Activated CD4-positive, alpha-beta T cell treated with anti-CD3 and anti-CD28 coated beads for 48 hours (primary cell): ENCODE measurements at places on chromosomes 2 and 18.

DNA sequence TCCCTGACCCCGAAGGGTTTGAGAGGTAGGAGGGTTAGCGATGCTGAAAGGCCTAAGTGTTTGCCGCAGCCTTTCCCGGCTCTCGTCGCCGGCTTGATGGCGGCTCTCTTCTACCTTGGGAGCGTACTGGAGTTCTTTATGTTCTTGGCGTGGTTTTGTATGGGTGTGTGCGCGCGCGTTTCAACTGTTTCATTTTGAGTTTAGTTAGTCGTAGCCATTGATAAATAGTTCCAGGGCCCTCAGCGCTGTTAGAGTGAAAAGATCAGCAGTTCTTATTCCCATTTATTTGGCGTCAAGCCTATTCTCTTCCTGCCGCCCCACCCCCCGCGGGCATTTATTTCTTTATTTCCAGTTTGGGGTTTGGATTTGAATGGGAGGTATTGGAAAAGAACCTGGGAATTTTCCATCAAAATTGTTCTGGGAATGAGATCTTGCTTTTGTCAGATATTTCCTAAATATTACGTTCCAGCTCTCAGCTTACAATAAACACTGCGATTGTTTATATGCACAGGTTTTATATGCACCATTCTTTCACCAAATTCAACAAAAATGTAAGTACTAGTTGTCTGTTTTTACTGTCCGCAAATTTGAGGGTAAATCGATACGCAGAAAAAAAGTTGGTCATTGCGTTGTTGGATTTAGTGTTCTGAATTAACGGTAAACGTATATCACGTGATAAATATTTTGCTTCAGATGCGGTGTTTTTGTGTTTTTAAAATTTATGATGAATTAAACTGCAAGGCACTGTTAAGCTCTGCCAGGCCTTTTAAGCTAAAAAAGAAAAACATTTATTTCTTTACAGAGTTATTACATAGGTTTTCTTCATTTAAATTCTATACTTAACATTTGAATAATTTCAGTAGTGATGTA lies 954 bp downstream of the CCNT2 start:
- peak; percentile 74 for DNase-seq

GRCh38 chr2:177541258-177541991 lies 148.9 kb downstream of the AGPS start:
- no peak for DNase-seq

DNA sequence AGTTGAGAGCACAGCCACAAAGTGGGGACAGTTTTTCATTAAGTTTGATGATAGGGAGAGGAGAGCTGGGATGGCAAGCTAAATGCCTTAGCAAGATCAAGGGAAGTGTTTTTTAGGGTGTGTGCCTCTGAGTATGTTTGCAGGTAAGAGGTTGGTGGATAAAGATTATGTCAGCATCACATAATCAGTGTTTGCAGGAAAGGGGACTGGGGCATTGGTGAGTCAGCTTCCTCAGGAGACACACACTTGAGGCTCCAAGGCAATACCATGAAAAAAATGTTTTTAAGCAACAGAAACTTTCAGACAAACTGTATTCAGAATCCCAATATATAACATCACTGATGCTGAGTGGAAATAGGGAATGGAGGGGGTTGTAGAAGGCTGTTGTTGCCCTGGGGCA lies 25.4 kb upstream of the DTNB start:
- no peak for DNase-seq

- no peak for DNase-seq
Observed at GRCh38 chr2:217071416-217071815, 211.6 kb upstream of the TNP1 start.

GRCh38 chr2:29215739-29216608 lies 100.8 kb downstream of the CLIP4 start:
- DNase-seq: no peak

GRCh38 chr18:58266291-58266690 lies 222.3 kb downstream of the NEDD4L start:
- DNase-seq: no peak

GRCh38 chr2:186543561-186544131 lies 46.2 kb upstream of the ITGAV start:
- DNase-seq: no peak

DNA sequence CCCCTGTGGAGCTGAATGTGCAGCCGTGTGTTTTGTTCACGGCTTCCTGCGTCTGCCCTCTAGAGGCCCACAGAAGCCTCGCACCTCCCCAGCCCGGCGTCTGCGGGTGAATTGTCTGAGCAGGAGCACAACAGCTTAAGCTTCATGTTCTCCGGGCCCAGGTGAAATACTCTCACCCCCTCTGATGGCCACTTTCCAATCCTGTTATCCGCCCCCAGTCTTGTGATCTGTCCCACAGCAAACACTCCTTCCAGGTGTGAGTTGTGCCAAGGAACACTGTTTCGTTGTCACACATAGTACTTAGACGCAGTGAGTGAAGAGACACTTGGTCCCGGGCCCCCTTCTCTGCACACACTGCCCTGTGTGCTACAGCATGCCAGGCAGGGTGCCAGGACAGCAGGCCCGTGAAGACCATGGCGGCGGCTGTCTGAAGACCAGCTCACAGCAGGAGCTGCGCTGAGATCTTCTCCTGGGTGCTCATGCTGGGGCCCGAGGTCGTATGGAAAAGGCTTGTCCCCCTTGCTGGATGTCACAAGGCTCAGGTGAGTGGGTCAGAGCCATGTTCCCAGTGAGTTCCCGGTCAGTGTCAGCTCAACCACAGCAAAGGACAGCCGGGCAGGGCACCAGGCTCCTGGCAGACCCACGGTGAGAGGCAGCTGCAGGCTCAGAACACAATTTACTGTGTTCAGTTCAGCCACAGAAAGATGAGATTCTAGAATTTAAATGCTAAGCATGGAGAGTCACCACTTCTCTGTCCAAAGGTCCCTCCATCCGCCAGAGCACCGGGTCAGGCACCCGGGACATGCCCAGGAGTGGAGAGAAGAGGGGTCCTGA lies 6.8 kb upstream of the PXDN start:
- DNase-seq: peak; percentile 68

GRCh38 chr2:28209261-28209691 lies 183.4 kb upstream of the FOSL2 start:
- DNase-seq: no peak

- no peak for DNase-seq
Observed at GRCh38 chr18:45639408-45639807, 24.1 kb downstream of the SLC14A2 start.

GRCh38 chr2:82795446-82795845 lies 1663.6 kb downstream of the SUCLG1 start:
- DNase-seq: no peak

GRCh38 chr2:227164763-227165291 lies 403 bp downstream of the COL4A3 start:
- peak; percentile 44 for DNase-seq

DNA sequence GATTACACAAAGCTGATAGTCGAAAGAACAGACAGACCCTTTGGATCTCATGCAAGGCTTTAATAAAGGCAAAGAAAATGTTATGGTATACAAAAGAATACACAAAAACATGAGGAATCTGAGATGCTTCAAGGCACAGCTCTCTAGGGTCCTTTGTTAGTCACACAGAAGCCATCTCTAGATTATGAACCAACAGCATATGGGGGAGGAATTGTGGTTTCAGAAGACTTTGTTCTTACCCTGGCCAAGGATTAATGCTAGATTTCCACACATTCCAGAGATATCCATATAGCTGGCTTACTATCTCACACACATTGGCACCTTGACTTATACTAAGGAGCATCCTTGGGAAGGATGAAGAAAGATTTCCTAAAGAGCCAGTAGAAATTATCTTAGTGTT lies 206.1 kb downstream of the GULP1 start:
- DNase-seq: no peak

DNA sequence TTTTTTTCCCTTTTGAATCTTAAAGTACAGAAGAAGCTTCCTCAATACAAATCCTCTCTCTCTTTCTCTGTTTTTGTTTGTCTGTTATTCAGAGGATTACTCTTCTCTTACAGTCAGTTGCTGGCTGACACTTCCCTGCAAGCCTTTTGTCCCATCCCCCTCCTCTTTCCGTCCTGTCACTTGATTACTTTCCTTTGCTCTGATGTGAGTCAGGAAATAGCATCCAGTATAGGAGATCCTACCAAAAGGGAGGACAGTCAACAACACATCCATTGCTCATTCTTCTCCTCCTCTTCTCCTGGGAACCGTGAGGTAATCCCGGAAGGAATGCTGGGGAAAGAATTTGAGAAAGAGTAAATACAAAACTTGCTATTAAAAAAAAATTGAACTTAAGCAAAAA lies 79.3 kb upstream of the SCN7A start:
- DNase-seq: no peak

- DNase-seq: no peak
Observed at GRCh38 chr18:55927831-55928230, 339.8 kb upstream of the TCF4 start.

DNA sequence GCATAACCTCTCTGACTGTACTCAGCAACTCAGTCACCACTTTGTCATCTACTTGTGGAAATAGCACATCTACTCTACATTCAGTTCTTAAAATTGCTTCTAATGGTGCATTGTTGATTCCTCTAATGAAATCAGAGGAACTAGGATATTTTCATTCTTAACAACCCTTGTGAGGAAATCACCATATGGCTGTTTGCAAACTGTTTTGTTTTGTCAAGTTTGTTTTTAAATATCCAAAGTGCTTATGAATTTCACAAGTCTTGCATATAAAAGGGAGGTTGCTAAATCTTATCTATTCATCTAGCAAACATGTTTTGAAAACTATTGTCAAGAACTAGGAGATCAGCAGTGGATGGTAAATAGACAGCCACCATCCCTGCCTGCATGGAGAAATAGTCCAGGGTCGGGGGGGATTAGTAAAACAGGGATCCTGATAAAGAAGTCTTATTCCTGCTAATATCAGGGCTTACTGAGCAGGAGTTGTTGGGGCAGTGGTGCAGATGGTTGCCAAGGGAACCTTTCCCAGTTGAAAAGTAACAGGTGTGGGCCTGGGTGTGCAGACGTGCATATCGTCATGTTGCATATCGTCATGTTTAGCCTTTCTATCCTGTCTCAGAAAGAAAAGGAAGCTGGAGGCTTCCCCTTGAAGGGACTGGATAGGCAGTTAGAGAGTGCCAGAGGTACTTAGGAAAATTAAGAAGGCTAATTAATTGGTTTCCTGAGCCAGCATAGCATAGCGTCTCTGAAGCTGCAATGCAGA lies 7.5 kb upstream of the MYO3B start:
- DNase-seq: no peak

DNA sequence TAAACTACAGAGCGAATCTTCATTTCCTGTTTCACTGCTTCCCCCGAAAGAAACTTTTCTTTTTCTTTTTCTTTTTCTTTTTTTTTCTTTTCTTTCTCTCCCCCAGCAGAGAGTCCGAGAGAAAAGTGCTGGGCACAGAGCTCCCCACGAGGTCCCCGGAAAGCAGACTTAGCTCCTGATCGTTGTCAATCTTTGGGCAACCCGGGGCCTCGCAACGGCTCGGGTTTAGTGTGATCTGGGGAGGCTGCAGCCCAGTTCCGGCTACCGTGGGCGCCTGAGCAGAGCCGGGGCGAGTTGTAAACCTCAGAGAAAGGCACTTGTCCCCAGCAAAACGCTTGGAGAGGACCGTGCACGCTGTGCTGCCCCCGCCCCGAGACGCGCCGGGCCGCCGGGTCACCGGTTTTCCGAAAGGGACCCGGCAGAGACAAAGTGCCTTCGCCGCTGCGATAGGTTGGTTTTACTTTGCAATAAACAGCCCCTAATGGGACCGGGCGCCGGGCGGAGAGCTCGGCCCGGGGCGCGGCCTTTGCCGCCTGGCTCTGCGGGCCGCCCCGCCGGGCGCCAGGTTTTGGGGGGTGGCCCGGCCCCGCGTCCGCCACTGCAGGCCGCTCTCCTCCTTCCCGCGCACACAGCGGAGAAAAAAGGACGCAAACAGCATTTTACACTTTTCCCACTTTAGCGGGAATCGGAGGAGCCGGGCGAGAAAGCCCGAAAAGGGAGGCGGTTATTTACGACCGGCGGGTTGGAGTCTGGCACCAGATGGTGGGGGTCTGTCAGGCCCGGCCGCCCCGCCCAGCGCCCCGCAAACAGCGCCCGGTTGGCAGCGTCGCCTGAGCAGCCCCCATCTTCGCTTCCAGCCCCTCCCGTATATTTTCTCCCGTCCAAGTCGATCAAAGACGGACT lies 136.0 kb downstream of the INSIG2 start:
- DNase-seq: peak; percentile 48

GRCh38 chr2:233007739-233008138 lies 5.3 kb downstream of the NGEF start:
- no peak for DNase-seq

GRCh38 chr2:229675569-229675968 lies 38.8 kb downstream of the DNER start:
- no peak for DNase-seq

DNA sequence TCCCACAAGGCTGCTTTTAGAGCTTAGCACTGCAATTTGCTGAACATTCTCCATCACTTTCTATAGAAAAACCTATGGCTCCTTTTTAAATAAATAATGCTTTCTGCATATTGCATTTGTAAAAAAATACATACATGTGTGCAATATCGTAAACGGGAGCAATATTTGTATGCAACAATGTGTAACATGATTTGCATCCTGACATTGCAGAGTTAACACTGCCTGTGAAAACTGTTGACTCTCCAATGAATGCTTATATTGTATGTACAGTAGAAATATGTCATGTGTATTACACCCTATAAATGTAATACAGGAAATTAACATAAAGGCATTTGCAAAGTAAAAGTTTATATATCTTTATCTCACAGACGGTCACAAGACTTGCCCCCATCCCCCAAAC lies 135.0 kb upstream of the PIEZO2 start:
- no peak for DNase-seq

DNA sequence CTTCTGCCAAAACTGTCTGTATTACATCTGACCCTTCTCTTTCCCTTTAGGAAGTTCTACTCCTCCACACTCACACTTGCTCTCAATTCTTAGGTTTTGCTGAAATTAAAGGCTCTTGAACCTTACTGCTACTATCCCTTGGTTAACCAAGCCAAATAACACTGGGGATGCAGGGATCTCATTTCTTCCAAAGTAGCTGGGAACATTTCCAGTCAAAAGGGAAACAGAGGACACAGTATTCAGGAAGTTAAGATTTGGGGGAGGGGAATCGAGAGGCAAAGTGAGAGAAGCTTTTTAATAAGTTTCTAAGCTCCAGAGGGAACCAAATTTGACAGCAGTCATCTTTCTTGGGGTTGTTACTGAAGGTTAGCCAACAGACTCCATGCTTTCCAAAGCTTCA lies 6.2 kb downstream of the SEPTIN2 start:
- no peak for DNase-seq

- no peak for DNase-seq
Observed at GRCh38 chr2:196677404-196677803, 37.9 kb downstream of the CCDC150 start.

GRCh38 chr2:200617156-200618053 lies 31.6 kb downstream of the AOX1 start:
- DNase-seq: no peak

DNA sequence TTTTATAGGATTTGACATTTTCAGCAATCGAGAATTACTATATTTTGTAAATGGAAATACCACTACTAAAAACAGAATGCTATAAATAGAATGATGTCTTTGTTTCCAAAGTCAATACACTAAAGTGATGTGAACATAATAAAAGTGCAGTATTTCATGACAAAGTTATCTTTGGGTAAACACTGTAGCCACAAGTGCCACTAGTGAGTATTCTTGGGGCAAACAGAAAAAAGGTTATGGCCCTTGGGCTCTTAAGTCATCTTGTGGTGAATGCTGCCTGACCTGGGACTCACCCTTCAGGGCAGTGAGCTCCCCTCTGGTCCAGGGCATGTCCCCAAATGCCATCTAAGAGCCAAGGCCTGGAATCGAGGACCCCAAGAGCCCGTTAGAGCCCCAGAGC lies 99.2 kb upstream of the KYNU start:
- no peak for DNase-seq
